ENCODE measurements at places on chromosomes 7 and 10.

DNA sequence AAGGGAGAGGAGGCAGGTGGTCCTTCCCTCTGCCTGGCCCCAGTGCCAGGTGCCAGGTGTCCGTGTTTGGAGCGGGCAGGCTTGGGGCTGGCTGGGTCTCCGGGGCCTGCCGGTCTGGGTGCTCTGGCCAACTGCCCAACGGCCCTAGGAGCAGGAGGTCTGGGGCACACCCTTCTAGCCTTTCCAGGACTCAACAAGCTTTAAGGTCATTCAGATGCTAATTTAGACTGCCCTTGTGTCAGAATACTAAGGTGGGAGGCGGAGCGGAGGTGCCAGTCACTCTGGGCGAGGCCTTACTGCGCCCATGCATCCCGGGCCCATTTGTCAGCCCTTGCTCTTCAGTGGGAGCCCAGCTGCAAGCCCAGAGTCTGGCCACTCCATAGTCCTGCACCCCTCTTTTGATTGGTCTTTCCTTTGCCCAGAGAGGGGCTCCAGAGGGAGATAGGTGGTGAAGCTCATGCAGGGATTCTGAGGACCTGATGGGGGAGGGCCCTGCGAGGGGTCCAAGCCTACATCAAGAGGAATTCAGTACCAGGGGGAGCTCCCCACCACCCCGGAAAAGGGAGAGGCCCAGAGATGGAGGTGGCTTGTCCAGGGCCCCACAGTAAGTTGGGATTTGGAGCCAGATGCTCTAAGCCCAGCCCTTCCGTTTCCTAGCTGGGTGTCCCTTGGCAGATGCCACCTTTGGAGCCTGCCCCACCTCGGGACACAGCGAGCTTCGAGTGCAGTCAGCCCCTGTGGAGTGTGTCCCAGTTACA is 1.3 kb downstream of the PGAM2 start:
- no peak for DNase-seq

GRCh38 chr7:28195910-28196620 is 15.5 kb upstream of the JAZF1 start:
- DNase-seq, result no peak

- DNase-seq, result no peak
These were observed 249.0 kb downstream of the CRPPA start for GRCh38 chr7:16172366-16172765.

- no peak for DNase-seq
These were observed 25.3 kb downstream of the ZSCAN25 start for GRCh38 chr7:99642027-99642426.

DNA sequence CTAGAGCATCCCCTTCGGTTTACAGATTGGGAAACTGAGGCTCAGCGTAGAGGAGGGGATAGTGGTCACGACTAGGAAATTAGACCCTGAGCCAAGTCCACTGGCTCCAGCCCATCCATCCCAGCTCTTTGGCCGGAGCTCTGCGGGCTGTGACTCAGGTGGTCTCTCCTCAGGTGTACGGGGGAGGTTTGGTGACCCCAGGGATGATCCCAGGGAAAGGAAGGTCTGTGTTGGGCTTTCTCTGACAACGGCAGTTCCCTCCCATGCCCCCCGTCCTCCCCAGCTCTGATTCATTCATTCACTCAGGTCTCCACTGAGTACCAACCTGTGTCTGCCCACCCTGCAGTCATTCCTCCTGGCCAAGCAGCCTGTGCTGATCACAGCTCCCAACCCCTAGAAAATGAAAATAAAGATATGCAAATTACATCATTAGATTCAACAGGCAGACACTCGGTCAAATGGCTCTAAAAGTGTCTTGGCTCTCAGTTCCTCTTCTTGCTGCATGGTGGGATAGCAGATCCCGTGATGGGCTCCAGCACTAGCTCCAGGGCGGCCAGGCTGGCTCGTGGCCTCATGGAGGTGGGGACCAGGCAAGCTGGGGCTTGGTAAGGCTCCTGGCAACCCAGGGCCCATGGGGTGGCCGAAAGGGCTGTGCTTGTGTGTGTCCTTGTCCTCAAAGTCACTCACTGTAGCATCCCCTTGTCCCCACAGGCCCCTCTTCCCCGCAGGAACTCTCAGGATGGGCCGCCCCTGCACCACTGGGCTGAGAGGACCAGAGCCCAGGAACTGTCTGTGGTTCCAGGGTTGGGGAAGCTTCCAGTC is 37.8 kb downstream of the CLRN3 start:
- no peak for DNase-seq

DNA sequence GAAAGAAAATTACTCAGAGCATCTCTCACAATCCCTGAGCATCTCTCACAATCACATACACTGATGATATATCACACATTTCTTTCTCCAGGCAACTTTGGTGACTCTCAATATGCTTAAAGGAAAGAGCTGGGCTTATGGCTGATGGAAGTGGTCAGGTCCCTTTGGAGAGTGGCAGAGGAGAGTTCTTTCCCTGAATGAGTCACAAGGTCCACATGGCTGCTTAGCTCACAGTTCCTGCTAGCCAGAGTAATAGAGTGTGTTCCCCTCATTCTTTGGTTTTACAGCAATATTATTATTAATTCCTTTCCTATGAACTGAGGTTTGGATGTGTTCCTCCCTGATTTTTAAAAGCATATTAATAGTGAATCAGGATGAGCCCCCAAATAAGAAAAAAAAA is 287.4 kb downstream of the C7orf25 start:
- no peak for DNase-seq

- DNase-seq, result no peak
These were observed 83.6 kb downstream of the CD36 start for GRCh38 chr7:80721883-80722615.

- DNase-seq, result no peak
These were observed 357.3 kb downstream of the CRPPA start for GRCh38 chr7:16063716-16064675.

- DNase-seq, result no peak
These were observed 308.1 kb downstream of the WDR37 start for GRCh38 chr10:1364151-1364910.

DNA sequence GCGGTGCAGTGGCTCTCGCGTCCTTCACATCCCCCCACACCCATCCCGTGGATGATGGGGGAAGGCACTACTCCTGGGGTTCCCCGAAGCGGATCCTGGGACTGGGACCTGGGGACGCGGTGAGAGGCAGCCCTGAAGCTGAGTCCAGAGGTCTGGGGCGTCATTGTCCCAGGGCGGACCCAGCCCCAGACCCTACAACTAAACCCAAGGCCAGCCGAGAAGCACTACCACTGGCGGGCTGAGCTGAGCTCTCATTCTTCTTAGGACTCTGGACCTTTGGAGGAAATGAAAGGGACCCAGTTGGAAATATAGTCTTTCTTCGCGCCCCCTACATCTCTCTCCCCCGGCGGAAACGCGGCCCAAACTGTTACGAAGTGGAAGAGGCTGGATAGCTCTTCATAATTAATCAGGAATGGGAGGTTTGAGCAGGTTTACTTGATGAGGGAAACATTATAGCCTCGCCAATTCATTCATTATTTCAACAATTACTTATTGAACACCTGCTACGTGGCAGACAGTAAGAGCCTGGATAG is 389 bp upstream of the FBXL15 start:
- no peak for DNase-seq

- DNase-seq, result no peak
These were observed 229.1 kb downstream of the ELFN1 start for GRCh38 chr7:1899196-1899595.

DNA sequence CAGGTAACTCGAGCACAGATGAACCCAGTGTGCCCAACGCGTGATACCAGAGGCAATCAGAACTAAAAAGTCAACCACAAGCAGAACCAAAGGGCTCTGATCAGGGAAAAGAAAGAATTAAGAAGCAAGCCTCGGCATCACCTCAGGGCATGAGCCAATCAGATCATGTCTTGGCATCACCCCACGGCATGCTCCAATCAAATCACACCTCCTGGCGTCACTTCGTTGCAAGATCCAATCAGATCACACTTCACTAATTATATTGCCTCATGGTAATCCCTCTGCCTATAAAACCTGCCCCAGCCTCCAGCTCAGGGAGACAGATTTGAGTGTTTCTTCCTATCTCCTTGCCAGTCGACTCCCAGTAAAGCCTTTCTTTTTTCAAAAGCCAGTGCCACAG is 46.8 kb downstream of the TYW1B start:
- DNase-seq, result no peak

DNA sequence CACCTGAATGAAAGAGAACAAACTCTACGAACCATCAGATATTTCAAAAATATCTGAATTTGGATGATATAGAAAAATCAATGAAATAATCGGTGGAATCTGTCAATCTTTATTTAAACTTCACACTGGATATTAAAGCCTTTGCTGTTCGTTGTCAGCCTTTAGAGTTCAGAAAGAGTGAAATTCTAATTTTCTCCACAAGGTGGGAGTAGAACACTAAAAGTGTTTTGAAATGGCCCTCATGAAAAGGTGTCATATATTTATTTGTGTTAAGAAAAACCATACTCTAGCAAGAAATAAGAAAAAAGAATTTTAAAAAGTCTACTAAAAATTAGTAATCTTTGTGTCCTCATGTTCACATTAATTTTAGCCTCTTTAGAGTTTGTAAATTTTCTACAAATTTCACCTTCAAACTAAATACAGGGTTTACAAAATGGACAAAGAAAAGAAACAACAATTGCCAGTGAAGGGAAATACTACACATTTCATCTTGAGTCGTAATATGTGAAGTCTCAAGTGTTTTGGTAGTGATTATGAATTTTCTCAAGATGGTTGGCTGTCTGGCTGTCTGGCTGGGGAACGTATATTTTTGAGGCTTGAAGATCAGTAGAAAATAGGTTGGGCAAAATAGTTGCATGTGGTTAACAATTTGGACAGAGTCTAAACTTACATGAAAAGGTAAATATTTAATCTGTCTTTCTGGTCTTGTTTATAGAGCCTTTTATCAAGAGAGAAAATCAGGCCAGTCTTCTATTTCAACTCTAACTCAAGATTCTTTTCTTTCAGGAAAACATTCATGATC is 43.7 kb downstream of the DNAJB9 start:
- DNase-seq, result no peak

- no peak for DNase-seq
These were observed 265.4 kb downstream of the CSTF2T start for GRCh38 chr10:51433949-51434475.

- DNase-seq, result no peak
These were observed 288.3 kb downstream of the AHR start for GRCh38 chr7:17586711-17587110.

DNA sequence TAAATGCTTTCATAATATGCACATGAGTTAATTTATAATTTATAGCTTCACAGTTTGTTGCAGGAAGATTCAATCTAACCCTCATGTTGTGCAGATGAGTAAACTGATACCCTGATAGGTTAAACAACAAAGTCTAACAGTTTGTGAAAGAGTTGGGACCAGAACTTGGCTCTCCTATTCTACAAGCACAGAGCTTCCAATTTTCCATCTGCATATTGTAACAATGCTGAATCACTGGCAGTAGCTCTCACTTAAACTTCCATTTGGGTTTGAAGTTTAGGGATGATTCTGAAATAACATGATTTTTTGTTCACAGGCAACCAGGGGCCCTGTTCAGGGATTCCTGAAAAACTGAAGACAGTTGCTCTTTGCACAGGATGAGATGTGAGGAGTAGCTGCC is 179.3 kb downstream of the XPNPEP1 start:
- no peak for DNase-seq
